ENCODE measurements at places on chromosomes 7 and 10.

DNA sequence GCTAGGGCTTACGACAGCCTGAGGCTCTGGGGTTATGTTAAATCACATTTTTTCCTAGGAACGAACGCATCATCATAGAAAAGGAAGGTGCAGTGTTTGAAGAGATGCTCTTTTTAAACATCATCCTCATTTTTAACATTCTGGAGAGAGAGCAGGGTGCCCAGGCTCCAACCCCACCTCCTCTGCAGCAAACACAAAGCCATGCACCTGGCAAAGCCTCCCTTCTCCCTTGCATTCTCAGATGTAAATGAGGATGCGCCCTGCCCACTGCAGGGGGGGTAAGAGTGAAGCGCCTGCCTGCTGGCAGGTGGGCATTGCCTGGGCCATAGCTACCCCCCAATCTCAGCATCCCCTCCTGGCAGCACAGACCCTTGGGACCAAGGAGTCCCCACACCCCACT lies 92.4 kb downstream of the PTPRN2 start:
- DNase-seq, result no peak

- no peak for DNase-seq
These were observed 1.2 kb downstream of the THNSL1 start for GRCh38 chr10:25017661-25018060.

DNA sequence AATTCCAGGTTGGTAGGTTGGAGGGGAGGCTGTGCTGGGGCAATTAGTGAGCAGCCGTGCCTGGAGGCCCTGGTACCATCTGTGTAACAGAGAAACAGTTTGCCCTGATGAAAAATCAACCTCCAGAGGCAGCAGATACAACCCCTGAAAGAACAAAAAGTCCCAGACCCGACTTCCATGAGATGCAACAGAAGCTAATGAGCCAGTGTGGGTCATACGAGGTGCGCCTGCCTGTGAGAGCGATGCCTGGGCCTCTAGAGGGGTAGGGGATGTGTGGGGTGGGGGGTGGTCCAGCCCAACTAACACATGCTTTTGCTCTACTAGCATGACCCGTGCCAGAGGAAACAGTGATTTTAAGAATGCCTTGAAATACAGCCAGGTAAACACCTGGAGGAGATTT lies 39.3 kb downstream of the CELF2 start:
- no peak for DNase-seq

- no peak for DNase-seq
These were observed 7.3 kb downstream of the ASB13 start for GRCh38 chr10:5658871-5659618.

DNA sequence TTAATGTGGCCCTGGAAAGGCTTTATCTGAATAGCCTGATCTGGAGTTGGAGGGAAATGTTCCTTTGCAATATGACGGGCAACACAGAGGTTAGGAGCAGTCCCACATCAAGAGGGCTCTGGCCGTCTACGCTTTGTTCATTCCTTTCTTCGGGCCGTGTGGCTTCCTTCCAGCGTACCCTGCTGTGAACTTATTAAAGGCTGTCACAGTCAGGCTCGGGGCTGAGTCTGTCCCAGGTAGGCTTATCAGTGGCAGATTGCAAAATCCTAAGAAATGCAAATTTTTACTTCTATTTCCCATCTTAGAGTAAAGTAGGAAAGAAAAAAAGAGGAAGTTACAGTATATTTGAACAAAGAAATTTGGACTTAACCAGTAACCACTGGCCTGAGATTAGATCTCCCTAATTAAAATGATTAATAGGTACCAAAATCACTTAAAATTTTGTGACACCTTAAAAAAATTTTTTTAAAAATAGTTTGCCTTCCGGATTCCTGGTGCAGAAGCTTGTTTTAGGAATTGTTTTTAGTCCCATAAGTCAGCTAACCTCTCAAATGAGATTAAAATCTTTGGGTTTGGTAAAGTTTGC lies 453.1 kb upstream of the MKI67 start:
- DNase-seq, result no peak

GRCh38 chr10:15813415-15813814 lies 46.9 kb downstream of the MINDY3 start:
- DNase-seq, result no peak

- DNase-seq, result no peak
These were observed 71.7 kb downstream of the RAMP3 start for GRCh38 chr7:45229156-45229920.

DNA sequence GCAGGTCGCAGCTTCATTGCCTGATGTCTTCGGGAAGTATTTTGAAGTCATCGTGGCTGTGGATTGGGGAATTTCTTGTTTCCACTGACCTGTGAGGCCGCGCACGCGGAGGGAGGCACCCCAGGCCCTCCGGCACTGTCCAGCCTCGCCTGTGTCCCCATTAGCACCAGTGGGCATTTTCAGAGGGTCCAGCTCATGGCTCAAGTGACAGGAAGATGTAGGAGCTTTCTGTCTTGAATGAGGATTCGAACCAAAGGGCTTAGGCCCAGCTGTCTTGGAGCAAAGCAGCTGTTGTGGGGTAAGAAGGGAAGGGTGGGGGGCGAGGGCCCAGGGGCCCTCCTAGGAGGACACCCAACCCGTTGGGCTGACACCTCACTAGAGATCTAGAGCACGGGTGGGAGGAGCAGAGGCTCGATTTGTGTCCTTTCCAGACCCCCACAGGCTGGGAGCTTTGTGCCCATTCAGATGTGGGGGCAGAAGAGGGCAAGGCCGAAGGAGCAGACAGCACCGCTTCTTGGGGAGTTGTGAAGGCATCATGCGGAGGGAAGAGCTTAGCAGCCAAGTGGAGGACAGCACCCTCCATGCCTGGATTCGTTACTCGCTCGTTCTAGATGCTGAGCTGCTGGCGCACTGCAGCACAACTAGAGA lies 914 bp downstream of the ZNF37A start:
- DNase-seq, result no peak

DNA sequence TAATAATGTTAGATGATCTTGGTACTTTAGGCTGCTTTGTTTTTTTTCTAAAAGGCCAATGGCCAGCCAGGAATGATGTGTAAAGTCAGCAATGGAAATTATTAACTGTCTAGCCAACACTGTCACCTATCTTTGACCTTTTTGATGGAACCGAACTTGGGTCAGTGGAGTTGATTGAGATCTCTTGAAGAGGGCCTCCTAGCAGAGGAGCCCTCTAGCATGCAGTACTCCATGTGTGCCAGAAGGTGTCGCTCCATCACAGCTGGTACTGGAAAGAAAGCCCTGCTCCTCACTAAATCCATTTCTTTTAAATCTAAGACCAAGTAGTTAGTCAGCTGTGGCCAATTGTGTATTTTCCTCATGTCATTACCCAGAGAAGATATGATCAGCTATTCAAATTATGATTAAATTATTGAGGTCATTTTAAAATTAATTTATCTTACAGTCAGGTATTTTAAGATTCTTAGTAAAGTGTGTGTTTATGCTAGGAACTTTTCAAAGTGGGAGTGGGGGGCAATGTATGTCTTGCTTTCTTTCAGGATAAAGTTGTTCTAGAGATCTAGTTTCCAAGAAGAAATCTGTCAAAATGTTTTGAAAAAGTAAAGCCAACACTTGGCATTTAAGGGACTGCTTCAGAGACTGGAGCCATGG lies 33.1 kb upstream of the CROT start:
- DNase-seq, result peak; percentile 26

DNA sequence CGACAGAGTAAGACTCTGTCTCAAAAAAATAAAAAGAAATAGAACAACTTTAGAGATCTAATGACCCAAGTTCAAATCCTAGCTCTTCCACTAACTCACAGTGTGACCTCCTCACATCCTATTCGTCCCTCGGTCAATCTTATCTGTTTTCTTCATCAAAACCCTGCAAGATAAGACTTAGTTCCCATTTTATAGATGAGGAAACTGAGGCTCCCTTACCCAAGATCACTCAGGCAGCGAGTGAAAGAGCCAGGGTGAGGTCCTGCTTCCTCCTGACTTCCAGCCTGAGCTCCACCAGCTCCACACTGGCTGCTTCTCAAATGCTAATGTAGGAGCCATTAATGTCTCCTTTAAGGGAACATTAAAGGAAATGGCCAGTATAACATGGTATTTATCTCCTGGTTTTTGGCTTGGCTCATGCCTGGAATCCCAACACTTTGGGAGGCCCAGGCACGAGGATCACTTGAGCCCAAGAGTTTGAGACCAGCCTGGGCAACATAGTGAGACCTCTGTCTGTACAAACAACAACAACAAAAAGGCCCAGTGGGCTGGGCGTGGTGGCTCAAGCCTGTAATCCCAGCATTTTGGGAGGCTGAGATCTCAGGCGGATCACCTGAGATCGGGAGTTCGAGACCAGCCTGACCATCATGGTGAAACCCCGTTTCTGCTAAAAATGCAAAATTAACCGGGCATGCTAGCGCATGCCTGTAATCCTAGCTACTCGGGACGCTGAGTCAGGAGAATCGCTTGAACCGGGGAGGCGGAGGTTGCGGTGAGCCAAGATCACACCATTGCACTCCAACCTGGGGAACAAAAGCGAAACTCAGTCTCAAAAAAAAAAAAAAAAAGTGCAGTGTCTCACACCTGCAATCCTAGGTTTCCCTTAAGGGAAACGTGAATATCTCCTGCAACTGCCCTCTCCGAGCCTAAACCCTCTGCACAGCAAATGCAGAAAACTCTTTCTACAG lies 3.4 kb upstream of the RHBDD2 start:
- DNase-seq, result no peak

Data from activated CD4-positive, CD25-positive, alpha-beta regulatory T cell (primary cell).